Activated CD8-positive, alpha-beta memory T cell treated with anti-CD3 and anti-CD28 coated beads, Interleukin-2, amount 10 ng/mL, durations not matched to agents 7 days and 5 days (primary cell): ENCODE measurements at places on chromosomes 6 and 20.

GRCh38 chr6:110597761-110598160 lies 121.3 kb upstream of the SLC22A16 start:
- no peaks in the 10 kb centered on the region for H3K27me3 ChIP-seq
- no peak for DNase-seq
- H3K4me1 ChIP-seq, result no peaks in the 10 kb centered on the region
- no peak overlapping the region for H3K4me3 ChIP-seq

DNA sequence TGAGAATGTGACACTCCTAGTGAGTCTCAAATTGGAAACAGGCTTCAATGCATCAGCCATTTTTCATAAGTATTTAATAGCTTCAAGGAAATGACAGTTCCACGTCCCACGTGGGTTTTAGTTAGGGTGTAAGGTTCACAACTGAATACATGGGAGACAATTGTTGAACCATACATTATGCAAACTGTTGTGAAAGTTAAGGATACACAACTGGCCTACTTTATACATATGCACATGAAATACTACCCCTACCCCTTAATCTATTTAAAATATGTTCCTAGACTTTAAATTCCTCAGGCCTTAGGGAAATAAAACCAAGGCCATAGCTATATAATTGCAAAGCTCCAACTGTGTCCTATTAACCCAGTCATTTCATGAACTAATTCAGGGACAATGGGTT lies 436.1 kb downstream of the BTBD3 start:
- no peak overlapping the region for H3K4me3 ChIP-seq
- no peak for DNase-seq
- H3K27ac ChIP-seq, result no peak overlapping the region
- no peaks in the 10 kb centered on the region for H3K27me3 ChIP-seq
- no peaks in the 10 kb centered on the region for H3K4me1 ChIP-seq
- H3K36me3 ChIP-seq, result no peaks in the 10 kb centered on the region

DNA sequence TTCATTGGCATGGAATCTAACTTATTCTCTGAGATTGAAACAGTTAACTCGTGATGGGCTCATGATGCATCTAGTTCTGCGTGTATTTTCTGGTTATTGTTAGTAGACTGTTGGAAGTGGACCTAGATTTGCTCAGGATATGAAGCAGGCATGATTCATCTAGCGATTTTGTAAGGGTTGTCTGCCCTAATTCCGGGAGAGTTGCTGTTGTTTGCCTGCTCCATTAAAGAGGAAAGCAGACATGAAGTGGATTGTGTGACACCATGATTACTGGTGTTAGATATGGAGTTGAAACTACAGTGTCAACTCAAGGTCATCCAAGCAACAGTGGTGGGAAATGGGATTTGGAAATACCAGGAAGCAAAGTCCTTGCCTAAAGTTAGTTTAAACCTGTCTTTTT lies 41.0 kb downstream of the SOX4 start:
- no peak overlapping the region for H3K27ac ChIP-seq
- DNase-seq, result no peak
- H3K4me3 ChIP-seq, result no peak overlapping the region
- no peaks in the 10 kb centered on the region for H3K36me3 ChIP-seq

DNA sequence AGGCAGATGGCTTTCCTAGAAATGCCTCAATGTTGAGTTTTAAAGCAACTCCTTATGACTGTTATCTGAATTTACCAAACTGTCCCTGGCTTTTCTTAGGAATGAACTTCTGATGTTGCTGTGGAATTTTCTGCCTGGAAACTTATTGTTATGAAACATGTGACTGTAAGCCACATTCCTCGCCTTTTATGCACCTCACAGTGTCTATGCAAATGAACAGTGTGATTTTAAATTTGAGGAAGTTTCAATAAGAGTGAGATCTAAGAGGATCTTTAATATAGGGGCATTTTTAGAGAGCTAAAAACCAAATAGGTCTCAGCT lies 2.4 kb upstream of the CCR6 start:
- peaks cover 77% of the 10 kb centered on the region for H3K4me1 ChIP-seq
- H3K4me3 ChIP-seq, result no peak overlapping the region
- peak overlapping the region; percentile 96 for H3K27ac ChIP-seq
- no peak for DNase-seq
- peaks cover 16% of the 10 kb centered on the region for H3K36me3 ChIP-seq

GRCh38 chr6:148891405-148891783 lies 144.6 kb downstream of the UST start:
- H3K27me3 ChIP-seq, result no peaks in the 10 kb centered on the region
- H3K4me1 ChIP-seq, result no peaks in the 10 kb centered on the region
- no peak overlapping the region for H3K27ac ChIP-seq
- H3K4me3 ChIP-seq, result no peak overlapping the region
- H3K36me3 ChIP-seq, result peaks cover 3% of the 10 kb centered on the region

GRCh38 chr6:1136827-1137226 lies 175.1 kb upstream of the FOXQ1 start:
- no peak overlapping the region for H3K4me3 ChIP-seq
- H3K27ac ChIP-seq, result no peak overlapping the region
- DNase-seq, result no peak
- H3K4me1 ChIP-seq, result no peaks in the 10 kb centered on the region
- H3K27me3 ChIP-seq, result peaks cover 17% of the 10 kb centered on the region

DNA sequence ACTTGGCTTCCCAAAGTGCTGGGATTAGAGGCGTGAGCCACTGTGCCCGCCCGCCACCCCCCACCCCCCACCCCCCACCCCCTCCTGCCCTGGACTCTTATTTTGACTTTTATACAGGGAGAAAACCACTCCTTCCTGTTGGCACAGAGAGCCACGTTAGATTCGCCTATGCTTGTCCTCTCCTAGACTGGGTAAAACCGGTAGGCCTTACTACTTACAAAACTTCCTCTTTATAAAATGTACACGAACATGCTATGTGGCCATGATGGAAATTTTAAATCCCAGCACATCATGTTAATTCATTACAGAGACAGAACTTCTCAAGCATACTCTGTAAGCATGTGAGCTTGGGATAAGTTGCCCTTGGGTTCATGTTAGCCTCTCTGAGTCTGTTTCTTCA lies 124.2 kb downstream of the SLC24A3 start:
- H3K27me3 ChIP-seq, result peaks cover 3% of the 10 kb centered on the region
- no peak overlapping the region for H3K4me3 ChIP-seq
- H3K4me1 ChIP-seq, result no peaks in the 10 kb centered on the region
- no peak overlapping the region for H3K27ac ChIP-seq
- H3K36me3 ChIP-seq, result no peaks in the 10 kb centered on the region

GRCh38 chr6:52210227-52210626 lies 24.1 kb downstream of the IL17A start:
- DNase-seq, result no peak
- no peak overlapping the region for H3K27ac ChIP-seq
- peaks cover 48% of the 10 kb centered on the region for H3K27me3 ChIP-seq

- H3K4me1 ChIP-seq, result peaks cover 17% of the 10 kb centered on the region
- no peak overlapping the region for H3K4me3 ChIP-seq
- no peak for DNase-seq
- peaks cover 55% of the 10 kb centered on the region for H3K27me3 ChIP-seq
- H3K36me3 ChIP-seq, result no peaks in the 10 kb centered on the region
- no peak overlapping the region for H3K27ac ChIP-seq
These were observed 1.8 kb upstream of the JPH2 start for GRCh38 chr20:44188752-44189151.

DNA sequence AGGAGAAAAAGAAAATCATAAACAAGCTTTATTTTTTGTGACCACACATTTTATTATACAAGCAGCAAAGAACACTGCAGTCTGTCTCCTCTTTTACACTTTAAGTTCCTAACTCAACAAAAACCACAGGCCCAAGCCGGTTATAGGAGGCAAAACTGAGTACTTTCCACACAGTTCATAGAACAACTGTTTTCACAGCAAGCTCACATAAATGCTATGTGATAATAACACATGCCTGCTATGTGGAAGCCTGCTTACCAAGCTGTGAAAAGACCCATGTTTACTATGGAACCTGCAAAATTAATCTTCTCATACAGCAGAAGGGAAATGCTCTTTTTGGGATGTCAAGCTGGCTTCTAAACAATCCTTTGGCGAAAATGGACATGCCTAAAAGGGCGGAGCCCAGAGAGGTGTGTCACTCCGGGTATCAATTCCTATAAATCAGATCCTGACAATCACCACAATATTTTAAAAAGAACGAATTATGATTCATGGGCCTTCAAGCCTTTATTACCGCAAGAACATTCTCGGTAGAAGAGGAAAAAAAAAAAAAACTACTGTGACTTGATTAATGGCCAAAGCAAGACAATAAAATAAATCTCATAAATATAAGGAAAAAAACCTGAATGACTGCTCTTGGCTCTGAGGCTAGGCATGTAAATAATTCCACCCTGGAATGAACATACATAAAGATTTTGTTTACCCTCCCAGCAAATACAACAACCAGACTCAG lies 2.6 kb downstream of the TRERF1 start:
- peaks cover 62% of the 10 kb centered on the region for H3K4me1 ChIP-seq
- no peak for DNase-seq
- H3K27ac ChIP-seq, result peak overlapping the region; percentile 92
- peaks cover 3% of the 10 kb centered on the region for H3K27me3 ChIP-seq

DNA sequence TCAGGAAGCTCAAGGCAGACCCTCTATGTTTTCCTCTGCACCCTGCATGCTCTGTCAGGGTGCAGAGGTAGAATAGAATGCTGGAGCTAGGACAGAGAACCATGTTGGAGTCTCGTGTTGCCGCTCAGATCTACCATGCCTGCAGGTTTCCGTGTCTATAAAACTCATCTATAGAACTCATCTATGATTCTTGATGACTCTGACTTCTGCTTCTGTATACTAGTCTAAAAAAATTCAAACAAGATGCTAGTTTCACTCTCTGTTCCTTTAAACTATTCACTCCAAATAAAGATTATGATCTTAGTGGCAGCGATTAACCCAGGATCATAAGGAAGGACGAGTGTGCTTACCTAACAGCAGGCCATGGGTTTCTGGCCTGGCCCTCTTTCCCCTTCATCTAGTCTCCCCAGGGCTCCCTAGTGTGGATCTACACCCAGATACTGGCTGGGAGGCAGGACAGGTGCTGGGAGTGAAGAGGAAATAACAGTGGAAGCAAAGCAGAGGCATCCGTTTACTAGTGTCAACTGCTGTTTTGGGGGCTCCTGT lies 162.7 kb upstream of the SUPT3H start:
- no peak overlapping the region for H3K27ac ChIP-seq
- peaks cover 6% of the 10 kb centered on the region for H3K36me3 ChIP-seq
- H3K4me3 ChIP-seq, result no peak overlapping the region
- DNase-seq, result no peak
- no peaks in the 10 kb centered on the region for H3K27me3 ChIP-seq

GRCh38 chr20:44692932-44693480 lies 22.2 kb upstream of the CCN5 start:
- H3K4me3 ChIP-seq, result no peak overlapping the region
- H3K27me3 ChIP-seq, result peaks cover 11% of the 10 kb centered on the region
- no peak for DNase-seq
- H3K36me3 ChIP-seq, result peaks cover 1% of the 10 kb centered on the region
- H3K27ac ChIP-seq, result no peak overlapping the region

DNA sequence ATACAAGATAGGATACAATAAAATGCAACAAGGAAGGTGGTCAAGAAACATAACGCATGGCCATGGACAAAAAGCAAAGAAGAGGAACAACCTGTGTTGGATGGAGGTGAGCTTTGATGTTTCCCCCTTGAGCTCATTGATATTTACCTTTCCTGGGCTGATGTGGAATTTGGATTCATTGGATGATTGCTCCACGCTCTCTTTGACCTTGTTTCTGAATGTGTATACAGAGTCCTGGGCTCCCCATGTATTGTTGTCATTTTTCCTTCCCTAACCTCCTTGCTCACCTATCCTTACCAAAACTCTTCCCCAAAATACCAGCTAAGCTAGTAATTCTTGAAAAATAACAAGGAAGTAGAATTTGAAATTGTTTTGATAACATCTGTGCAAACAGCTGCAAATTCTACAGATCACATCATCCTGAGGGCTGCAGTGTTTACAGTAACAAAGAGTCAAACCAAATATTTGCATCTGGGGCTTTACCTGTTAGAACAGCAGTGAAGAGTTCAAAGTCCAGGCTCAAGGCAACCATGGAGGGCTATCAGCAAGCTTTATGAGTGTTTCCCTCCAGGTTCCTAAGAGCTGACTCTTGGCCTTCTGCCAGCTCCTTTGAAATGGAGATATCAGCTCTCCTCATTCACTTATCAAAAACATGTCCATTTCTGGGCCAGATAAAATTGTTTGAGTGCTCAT lies 214.3 kb upstream of the MARCKS start:
- H3K4me1 ChIP-seq, result no peaks in the 10 kb centered on the region
- no peak overlapping the region for H3K27ac ChIP-seq
- no peak for DNase-seq
- no peak overlapping the region for H3K4me3 ChIP-seq

DNA sequence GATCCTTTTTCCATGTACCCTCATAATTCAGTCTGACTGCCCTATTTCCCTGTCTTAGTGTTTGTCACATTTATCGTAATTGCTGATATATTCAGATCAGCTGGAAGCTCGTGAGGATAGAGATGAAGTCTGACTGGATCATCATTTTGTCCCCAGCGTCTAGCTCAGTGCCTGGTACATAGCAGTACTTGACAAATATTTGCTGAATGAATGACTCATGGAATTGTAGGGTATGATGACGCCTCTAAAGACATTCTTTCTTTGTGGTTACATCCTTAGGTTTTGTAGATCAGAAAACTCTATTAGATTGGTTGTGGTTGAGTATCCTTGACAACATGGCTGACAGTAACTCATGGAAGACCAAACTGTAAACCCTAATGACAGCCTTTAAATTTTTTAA lies 68.9 kb downstream of the MTHFD1L start:
- no peak for DNase-seq
- H3K4me1 ChIP-seq, result no peaks in the 10 kb centered on the region
- H3K36me3 ChIP-seq, result peaks cover 25% of the 10 kb centered on the region
- H3K27me3 ChIP-seq, result no peaks in the 10 kb centered on the region
- H3K4me3 ChIP-seq, result no peak overlapping the region

GRCh38 chr6:128327890-128328289 lies 192.5 kb downstream of the PTPRK start:
- no peaks in the 10 kb centered on the region for H3K4me1 ChIP-seq
- H3K4me3 ChIP-seq, result no peak overlapping the region
- peak; percentile 52 for DNase-seq
- peaks cover 3% of the 10 kb centered on the region for H3K27me3 ChIP-seq
- peaks cover 1% of the 10 kb centered on the region for H3K36me3 ChIP-seq

- H3K27me3 ChIP-seq, result no peaks in the 10 kb centered on the region
- no peaks in the 10 kb centered on the region for H3K4me1 ChIP-seq
- no peak overlapping the region for H3K4me3 ChIP-seq
- no peaks in the 10 kb centered on the region for H3K36me3 ChIP-seq
These were observed 82.9 kb downstream of the PDE10A start for GRCh38 chr6:165580136-165580535.

DNA sequence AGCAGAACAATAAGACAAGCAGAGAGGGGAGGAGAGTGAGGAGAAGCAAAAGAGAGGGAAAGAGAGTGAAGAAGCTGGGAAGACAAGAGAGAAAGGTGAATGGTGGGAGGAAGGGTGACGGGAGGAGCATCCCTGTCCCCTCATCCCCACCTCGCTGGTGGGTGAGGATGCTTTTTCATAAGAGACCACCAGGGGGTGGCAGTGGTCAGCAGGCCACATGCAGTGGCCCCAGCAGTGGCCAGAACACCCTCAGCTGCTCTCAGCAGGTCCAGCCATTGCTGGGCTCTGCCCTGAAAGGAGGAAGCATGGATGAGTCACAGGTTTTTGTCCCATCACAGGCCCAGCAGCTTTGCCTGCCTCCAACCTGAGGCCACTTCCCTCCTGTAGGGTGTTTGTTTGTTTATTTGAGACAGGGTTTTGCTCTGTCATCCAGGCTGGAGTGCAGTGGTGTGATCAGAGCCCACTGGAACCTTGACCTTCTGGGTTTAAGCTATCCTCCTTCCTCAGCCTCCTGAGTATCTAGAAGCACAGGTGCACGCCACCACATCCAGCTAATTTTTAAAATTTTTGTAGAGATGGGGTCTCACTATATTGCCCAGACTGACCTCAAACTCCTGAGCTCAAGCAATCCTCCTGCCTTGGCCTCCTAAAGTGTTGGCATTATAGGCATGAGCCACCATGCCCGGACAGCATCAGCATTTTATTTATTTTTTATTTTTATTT lies 24.0 kb downstream of the FGD2 start:
- DNase-seq, result peak; percentile 80
- no peaks in the 10 kb centered on the region for H3K27me3 ChIP-seq
- peak overlapping the region; percentile 73 for H3K27ac ChIP-seq
- peaks cover 44% of the 10 kb centered on the region for H3K36me3 ChIP-seq
